Renal pelvis (tissue), 12 donors: ENCODE measurements at places on chromosomes 16 and 17.

DNA sequence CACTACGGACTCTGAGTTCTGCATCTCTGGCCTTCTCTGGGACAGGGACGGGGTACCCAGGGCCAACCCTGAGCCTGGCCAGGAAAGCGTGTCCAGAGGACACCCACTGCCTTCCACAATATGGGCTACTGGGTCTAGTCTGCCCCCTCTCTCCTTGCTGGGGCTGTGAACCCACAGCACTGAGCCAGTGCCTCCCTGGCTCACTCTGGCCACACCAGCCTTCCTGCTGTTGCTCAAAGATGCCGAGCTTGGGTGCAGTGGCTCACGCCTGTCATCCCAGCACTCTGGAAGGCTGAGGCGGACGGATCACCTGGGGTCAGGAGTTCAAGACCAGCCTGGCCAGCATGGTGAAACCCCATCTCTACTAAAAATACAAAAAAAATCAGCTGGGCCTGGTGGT is 24.8 kb downstream of the PITPNM3 start:
- no peak for DNase-seq

DNA sequence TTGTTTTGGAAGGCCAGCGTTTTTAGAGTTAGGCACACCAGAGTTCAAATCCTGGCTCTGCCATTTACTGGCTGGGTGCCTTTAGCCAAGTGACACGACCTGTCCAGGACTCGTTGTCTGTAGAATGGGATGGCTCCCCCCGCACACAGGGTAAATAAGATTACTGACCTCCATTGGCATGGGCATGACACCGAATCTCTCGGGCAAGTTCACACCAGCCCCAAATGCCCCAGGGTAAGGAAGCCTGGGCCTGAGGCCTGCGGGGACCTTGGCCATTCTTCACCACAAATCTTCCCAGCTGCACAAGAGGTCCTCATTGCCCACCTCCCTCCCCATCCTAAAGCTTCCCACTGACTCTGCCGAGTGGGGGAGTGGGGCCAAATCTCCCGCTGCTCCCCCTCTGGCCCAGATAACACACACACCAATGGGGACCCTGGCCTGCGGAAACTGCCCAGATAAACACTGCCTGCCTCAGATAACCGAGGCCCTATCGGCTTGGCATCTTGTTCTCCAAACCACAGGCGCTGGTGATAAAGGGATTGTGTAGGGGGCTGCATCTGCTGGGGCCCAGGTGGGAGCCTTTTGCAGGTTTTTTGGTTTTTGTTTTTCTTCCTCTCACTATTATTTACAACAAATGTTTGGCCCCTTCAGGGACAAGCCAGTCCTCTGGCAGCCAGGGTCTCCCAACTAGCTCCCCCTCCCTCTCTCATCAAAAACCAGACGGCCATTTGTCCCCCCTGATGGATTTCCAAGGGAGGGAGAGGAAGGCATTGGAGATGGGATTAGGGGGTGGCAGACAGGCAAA is 75.0 kb upstream of the LHX1 start:
- no peak for DNase-seq

- no peak for DNase-seq
Observed at GRCh38 chr16:27177031-27177774, 26.1 kb upstream of the KDM8 start.

- DNase-seq = peak; percentile 37
Observed at GRCh38 chr17:28258347-28258887, 60.6 kb upstream of the TMEM97 start.

DNA sequence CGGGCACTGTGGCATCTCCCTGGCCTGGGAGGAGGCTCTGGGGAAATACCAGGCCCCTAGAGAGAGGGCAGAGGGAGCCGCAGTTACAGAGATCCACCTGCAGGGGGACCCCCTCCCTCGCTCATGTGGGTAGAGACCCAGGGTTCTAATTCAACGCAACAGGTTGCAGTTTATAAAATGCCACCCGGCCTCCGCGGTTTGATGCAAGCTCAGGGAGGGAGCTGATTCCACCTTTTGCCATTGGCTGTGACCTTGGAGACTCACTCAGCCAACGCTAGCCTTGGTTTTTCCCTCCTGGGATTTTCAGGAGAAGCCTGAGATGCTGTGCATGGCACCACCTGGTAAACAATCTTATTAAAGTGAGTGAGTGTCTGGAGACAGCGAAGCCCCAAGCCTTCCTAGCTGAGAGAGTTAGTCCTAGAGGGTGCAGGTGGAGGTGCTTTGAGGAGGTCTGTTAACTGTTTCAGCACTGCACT is 12.1 kb downstream of the TTLL6 start:
- no peak for DNase-seq

DNA sequence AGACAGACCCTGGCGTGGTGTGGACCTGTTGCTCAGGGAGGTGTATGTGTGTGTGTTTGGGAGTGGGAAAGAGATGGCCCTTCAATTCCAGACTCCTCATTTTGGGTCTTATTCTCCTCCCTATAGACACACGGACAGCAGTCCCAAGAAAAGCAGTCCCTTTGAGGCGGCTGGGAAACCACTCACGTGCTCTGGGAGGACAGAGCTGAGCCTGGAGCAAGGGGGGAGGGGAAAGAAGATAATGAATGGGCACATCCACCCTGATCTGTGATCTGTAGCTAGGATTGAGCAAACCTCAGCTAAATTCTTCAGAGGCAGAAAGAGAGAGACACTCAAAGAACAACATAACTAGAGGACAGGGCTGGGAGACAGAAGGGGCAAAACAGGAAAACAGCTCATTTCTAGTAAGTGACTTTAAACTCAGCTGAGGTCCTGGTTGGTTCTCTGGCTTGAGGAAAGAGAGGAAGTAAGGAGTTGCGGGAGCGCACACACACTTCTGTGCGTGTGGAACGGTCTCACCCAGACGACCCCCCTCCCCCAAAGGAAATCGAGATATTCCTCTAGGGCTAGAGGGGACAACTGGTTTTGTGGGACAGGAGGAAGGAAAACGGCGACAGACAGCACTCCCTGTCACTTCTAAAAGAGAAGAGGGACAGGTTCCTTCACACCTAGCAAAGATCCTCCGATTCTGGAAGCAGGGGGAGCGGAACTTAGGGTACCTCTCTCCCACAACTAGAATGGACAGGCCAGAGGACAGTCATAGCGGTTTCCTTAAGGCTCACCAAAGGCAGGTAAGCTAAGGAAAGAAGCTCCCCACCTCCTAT is 658 bp downstream of the RAB5C start:
- no peak for DNase-seq

DNA sequence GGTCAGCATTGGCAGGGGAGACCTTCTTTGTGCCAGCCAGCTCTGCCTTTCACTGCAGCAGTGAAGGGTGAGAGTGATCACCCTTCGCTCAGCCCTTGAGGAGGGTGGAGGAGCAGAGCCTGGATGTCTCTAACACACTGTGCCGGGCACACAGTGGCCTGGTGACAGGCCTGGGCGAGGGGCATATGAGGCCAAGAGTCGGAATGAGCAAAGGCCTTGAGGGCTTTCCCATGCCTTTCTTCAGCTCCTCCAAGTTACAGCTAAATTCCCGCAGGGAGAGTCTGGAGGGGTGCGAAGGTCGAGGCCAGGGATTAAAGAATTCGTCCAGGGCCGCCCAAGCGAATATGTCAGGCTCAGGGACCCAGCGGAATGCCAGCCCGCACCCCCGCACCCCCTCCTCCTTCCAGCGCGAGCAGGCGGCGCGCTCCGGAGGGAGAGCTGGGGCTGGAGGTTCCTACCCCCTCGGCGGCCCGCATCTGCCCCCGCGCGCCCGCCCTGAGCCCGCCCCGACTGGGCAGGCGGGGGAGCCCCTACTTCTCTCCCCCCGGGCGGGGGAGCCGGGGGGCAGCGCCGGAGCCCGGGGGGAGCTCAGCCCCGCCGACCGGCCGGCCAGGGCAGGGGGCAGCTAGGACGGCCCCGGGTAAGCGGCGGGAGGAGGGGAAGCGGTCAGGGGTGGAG is at the start of gene RASL10B:
RASL10B (plus strand) TSS at position 401 of the 678 bp plus-strand sequence. CDS start 3,546 bp downstream, outside the sequence.
- DNase-seq = no peak

- DNase-seq = no peak
Observed at GRCh38 chr16:4048481-4048880, 67.8 kb downstream of the ADCY9 start.

GRCh38 chr17:40622509-40622928 is 25.1 kb downstream of the SMARCE1 start:
- no peak for DNase-seq

DNA sequence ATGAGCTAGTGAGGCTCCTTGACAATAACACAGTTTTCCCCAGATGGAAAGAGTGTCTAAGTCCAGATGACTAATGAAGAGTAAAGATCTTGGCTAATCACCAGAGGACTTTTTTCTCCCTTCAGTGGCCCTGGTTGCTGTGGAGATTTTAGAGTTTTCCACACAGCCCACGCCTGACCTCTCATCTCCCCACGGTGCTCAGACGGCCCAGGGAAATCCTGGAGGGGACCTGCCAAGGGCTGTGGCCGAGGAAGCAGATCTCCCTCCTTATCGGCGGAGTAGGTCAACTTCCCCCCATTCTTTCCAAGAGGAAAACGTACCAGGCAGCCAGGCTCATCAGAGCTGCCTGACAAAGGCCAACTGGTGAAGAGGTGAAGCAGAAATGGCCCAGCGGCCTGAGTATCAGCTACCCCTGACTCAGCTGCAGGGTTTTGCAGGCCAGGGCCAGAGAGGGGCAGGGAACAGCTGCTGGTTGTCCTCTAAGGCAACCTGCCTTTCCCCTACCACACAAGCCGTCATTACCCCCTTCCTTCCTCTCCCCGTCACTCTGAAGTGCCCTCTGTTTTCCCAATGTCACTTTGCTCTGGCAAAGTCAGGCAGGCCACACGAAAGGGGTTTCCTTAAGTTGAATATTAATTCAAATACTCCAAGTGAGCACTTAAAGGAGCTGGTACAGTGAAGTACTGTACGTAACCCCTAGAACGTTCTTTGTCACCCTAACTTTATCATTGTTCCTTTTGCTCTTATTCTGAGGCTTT is 140.2 kb upstream of the ADAMTS18 start:
- no peak for DNase-seq

DNA sequence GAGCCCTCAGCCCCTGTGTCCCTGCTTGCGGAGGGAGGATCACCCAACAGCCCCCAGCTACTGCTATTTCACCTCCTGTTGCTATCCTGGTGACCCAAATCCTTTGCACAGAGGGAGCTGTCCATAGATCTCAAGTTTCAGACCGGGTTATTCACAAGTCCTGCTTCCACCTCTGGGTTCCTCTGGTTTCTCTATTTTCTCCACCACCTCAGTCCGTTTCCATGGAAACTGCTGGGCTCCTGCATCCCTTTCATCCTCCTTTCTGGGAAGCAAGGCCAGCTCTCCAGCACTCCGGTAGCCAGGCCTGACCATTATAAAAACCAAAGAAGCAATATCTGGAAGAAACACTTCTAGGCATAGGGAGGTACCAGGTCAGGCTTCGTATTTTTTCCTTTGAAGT is 4.8 kb upstream of the CALB2 start:
- DNase-seq = no peak

DNA sequence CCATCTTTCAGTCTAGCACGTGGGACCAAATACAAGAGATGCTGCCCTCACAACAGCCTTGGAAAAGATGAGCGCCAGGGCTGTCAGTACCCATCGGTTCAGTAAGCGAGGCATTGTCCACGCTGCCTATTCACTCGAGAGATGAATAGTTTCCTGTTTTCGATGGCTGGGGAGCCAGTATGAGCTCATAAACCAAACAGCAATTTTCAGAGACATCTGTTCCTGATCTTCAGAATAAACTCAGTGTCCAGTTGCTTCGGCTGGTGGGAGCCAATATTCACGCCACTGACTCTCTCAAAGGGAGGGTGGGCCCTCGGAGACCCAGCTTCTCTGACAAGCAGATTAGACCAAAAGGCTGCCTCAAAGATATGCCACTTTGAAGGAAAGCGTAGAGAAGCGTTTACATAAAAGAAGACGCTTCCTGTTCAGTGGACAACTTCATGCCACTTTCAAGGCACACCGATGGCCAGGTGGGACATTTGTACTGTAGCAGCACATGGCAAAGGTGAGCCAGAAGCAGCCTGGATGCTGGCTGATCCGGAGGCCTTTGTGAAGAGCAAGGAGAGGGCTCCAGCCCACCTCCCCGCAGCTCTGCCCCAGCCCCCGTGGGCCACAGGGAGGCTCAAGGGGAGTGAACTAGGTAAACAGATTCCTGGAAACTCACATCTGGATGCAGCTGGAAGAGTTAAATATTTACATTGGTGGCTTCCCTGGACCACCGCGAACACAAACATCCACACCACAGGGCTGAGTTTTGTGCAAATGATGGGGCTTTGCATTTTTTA is 6.0 kb downstream of the TIMM22 start:
- no peak for DNase-seq

- no peak for DNase-seq
Observed at GRCh38 chr17:81651692-81652091, 4.7 kb downstream of the PDE6G start.

DNA sequence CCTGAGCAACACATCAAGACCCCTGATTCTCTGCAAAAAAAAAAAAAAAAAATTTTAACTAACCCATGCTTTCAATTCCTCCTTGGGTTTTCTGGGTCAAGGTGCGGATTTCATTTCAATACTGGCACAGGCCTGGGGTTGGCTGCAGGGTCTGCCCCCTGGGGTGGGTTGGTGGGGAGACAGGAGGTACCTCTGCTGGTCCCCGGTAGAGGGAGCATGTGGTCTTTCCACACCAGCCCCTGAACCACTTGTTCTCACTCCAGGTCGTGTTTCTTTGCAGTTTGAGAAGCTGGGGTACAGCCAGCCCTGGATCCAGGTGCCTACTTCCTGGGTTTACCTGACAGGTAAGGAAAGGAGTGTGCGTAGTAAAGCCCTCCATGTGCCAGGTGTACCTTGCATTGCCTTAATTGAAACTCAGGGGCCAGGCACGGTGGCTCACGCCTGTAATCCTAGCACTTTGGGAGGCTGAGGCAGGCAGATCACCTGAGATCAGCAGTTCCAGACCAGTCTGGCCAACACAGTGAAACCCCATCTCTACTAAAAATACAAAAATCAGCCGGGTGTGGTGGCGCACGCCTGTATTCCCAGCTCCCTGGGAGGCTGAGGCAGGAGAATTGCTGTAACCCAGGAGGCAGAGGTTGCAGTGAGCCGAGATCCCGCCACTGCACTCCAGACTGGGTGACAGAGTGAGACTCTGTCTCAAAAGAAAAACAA is 21.8 kb downstream of the SDR42E2 start:
- no peak for DNase-seq

GRCh38 chr17:29291163-29291752 is 2.7 kb downstream of the NUFIP2 start:
- DNase-seq = peak; percentile 78

- DNase-seq = no peak
Observed at GRCh38 chr17:13646411-13646810, 44.7 kb upstream of the HS3ST3A1 start.

GRCh38 chr17:77369544-77369971 is 228.8 kb downstream of the SEC14L1 start:
- DNase-seq = no peak

DNA sequence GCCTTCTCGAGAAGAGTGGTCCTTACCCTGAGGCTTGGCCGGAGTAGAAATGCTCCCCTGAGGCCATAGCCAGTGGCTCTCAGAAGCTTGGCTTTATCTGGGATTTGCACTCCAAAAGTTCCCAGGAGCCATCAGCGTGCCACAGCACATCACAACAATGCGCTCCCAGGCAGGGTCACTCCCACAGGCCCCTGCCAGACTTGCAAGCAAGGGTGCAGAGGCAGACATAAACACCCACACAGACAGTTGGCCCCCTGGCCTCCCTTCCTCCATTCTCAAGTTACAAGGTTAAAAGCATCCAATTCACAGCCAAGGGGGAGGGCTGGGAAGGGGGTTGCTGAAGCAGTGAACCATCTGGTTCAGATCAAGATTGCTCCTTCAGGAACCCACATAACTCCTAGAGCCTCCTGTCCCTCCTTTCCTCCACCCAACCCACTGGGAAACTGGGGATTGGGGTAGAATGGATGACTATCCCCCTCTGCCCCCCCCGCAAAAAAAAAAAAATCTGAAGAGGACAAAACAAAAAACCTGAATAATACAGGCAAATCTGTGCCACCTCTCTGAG is 1.8 kb downstream of the ST3GAL2 start:
- peak; percentile 95 for DNase-seq
